ENCODE measurements at places on chromosomes 1 and 21.

- no peak for DNase-seq
Measured at GRCh38 chr1:172909606-172910326, 141.0 kb downstream of the TNFSF18 start.

GRCh38 chr1:23742670-23743286, 493 bp upstream of the ELOA start:
- no peak for DNase-seq

DNA sequence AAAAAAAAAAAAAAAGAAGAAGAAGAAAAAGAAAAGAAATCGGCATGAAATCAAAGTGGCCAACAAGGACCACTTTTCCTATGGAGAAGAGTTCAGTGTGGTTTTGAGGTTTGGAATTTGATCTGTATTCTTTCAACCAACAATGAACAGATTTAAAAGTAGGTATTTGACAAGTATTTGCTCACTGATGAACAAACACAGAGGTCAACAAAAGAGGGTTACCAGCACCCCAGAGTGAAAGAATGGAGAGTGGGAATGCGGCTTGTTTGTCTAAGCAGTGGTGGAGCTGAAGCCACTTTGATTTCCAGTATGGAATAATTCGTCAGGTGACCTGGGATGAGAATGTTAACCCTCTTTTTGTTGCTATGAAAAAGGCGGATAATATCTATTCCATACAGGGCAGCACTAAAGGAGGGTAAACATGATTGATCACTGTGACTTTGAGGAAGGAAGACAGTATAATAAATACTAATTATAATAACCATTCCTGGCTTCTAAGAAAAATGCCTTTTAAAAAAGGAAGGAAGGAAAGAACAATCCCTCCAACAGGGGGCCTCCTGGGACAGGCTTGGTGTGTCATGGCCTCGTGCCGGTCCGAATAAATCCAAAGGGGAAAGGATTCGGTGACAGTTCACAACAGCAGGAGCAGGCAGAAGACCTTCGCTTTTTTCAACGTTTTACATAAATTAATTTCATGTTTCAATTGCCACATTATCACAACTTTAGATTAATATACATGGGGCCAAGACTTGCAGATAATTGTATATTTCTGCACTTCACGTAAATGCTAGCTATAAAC, 37.2 kb upstream of the SIM2 start:
- no peak for DNase-seq

GRCh38 chr1:246769306-246769705, 45.1 kb downstream of the SCCPDH start:
- no peak for DNase-seq

GRCh38 chr1:236141447-236142252, 689 bp upstream of the GPR137B start:
- no peak for DNase-seq

GRCh38 chr1:209927466-209927865, 10.6 kb upstream of the SYT14 start:
- DNase-seq: no peak

- DNase-seq: no peak
Measured at GRCh38 chr1:76503736-76504135, 363.5 kb upstream of the ST6GALNAC5 start.

GRCh38 chr1:2583871-2584351, 2.7 kb upstream of the PRXL2B start:
- DNase-seq: no peak

GRCh38 chr21:37060296-37060695, 12.6 kb downstream of the PIGP start:
- DNase-seq: peak; percentile 93

- no peak for DNase-seq
Measured at GRCh38 chr1:20124456-20125057, 5.2 kb upstream of the PLA2G2D start.

DNA sequence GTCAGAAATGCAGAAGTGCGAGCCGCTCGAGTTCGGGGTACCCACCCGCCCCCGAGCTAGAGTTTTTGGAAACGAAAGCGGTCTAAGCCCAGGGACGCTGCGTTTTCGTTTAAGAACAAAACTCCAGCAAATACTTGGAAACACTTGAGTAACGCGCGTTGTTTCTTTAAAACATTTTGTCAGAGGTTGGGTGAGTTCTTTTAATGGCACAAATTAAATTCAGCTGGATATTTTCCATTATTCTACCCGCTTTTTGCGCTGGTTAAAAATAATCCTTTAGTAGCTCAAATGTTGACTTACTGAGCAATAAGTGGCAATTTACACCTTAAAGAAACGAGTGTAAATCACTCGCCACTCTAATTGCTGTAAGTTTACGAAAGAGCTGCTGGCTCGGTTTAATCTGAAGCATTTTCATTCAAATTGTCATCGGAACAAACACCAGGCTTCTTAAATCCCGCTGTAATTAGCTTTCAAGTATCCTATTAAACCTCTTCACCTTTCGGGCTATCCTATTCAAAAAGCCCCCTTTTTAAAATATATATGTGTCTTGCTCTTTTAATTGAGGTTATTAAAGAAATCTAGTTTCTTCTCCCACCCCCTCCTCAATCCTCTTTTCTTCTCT, 1.5 kb downstream of the LHX8 start:
- DNase-seq: peak; percentile 42

DNA sequence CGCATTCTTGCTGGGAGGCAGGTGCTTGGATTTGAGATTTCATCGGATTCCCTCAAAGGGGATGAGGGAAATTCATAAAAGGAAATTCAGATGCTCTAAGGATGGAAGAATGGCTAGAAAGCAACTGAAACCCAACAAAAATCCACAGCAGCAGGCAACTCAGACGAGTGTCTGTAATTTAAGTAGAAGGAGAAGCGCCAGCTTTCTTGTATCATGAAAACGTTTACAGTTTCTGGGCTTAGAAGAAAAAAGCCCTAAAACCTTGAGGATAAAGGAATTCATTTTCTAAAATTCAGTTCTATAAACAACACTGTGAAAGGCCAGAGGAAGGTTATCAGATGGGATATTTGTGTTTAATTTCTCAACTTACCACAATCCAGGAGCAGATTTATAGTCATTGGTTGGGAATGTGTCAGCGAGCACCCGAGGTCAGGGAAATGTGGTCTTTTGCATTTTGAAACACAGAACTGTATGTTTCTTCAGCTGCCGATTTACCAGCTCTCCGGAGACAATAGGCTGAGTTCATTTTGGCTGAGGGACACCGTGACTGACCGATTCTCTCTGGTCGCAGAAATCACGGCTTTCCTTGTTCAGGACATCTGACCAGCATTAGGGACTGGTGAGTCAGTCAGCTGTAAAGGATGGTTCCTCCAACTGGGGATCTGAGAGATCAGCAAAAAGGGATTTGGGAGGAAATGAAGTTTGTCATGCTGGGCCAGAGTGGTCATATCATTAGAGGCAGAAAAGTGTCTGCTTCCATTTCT, 111.6 kb upstream of the ERRFI1 start:
- no peak for DNase-seq
